ENCODE measurements at places on chromosomes 13 and 19. TPM values are rescaled to one million over a fixed set of nuclear protein-coding genes. Genes with fewer than 3 reads are reported as not detected.

ZNF135 gene
- total RNA-seq = 11.1 TPM

- DNase-seq = peak; percentile 96
Measured at GRCh38 chr19:8361921-8362793, 1.8 kb upstream of the ANGPTL4 start.

DNA sequence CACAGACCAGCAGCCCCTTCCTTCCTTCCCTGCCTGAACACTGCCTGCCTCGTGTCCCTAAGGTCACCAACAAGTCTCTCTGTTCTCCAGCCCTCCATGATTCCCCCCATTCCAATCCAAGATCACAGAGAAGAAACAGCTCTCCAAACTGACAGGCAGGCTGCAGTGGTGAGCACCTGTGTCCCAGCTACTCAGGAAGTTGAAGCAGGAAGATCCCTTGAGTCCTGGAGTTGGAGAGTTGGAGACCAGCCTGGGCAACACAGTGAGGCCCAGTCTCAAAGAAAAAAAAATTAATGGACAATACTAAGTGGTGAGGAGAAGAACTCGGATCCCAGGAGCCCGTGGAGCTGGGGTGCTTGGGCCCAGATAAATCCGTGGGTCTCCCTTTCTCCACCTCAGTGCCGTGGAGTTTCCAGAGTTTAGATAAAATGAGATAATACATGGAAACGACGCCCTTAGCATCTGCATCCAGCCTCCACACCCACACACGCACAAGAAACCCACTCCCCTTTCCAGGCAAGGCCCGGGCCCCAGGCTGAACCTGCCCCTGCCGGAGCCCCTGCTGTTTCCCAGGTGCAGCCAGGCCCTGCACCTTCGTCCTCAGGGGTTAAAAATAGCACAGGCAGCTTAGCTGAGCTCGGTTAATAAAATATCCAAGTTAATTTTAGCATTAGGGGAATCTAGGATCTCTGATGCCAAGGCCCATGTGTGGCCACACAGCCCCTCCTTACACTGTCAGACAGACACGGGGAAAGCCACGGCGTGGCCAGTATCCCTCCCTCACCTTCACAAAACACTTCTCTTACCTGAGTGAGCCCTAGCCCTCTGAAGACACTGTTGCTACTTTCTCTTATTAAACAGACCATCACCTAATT lies 4.7 kb downstream of the RASA3 start:
- DNase-seq = no peak

GRCh38 chr19:56567274-56568120 lies at the start of gene ZNF470:
TSS of gene ZNF470 (plus strand) at chr19:56567468. CDS start at chr19:56570312, 2,844 bp downstream.
- peak; percentile 96 for DNase-seq

DNA sequence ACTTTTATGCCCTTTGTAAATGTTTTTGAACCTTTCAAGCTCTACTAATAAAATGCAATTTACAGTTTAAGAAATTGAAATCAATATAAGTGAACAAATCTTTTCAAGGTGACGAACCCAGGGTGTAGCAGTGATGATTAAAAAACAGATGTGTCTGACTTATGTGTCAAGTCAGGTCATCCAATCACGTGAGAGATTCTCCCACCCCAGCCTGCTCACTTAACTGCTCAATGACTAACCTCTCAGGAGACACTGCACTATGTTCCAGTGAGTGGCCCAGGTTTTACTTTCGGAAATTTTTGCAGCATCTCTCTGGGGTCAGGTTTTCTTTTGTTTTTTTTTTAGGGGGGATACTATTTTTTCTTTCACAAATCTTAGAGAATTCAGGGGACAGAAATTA lies 60.7 kb downstream of the ZNF429 start:
- no peak for DNase-seq

GRCh38 chr13:107217251-107217650 lies 649.3 kb upstream of the ARGLU1 start:
- no peak for DNase-seq

DNAJB1 gene
- total RNA-seq = 142 TPM

ZNF536 gene
- total RNA-seq = 1.4 TPM

PLIN3 gene
- 60.2 TPM for total RNA-seq

GRCh38 chr13:41751277-41751676 lies 209.6 kb downstream of the VWA8 start:
- DNase-seq = peak; percentile 41

- DNase-seq = no peak
Measured at GRCh38 chr13:109989155-109989554, 202.8 kb upstream of the IRS2 start.

- no peak for DNase-seq
Measured at GRCh38 chr13:22110368-22110767, 439.5 kb downstream of the FGF9 start.

IL17D gene
- 7.1 TPM for total RNA-seq

DNA sequence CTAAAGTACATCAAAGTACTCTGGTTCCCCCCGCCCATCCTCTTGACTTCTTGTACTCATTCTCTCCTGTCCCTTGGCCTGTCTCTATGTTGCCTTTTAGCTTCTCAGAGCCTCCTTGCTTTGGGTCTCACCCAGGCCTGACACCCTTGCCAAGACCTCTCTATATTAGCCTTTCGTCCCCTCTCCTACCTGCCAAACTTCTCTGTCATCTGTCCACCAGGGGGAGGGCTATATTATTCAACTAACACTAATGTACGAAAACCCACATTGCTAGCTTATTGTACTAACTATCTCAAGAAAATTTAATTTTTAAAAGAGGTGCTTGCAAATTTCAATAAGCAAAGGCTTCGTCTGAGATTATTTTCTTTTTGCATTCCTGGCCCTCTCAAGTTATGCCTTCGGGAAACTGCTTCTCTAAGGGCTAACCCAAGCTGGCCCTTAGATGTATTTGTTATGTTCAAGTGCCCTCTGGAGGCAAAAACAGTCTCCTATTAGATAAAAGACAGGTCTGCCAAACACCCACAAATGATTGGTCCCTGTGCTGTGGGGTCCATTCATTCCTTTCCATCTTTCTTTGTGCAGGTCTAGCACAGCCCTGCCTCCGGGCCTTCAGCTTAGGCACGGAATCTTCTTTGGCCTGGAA lies 6.3 kb upstream of the MRPS31 start:
- DNase-seq = peak; percentile 42

OR7A5 gene
- total RNA-seq = not detected

Measured in mucosa of gallbladder (tissue), 1 donor.